ENCODE measurements at places on chromosomes 2 and 18. TPM values are rescaled to one million over a fixed set of nuclear protein-coding genes. Genes with fewer than 3 reads are reported as not detected.

GRCh38 chr2:46827274-46828134 is 88.1 kb downstream of the MCFD2 start:
- DNase-seq, result no peak

- no peak for DNase-seq
These were observed 210.5 kb downstream of the RNF144A start for GRCh38 chr2:7127687-7128086.

- DNase-seq, result peak; percentile 47
These were observed 158.4 kb downstream of the SETBP1 start for GRCh38 chr18:44838971-44839666.

DNA sequence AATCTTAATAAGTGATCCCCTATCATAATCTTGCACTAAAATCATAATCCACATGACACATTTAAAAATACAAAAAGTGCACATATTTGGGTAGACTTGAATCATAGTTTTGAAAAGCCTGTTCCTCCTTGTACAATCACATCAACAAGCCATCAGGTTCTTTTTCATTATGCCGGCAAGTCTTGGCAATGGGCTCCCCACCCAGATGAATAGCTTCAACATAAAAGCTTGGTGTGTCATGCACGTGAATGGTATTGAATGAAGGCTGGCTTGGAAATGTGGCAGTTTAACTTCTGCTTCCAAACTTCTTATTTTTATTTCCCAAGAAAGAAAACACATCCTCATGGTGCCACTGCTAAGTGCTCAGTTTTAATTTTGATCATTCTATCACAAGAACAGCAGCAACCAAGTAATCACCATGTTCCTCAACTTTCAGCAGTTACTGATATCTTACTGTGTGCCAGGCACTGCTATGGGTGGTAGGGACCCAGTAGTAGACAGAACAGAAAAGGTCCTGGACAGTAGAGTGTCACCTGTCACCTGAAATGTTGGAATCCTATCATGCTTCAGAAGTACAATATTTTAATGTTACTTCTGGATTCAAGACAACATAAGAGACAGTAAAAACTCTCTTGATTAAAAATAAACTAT is 89.9 kb downstream of the AP1S3 start:
- DNase-seq, result no peak

- no peak for DNase-seq
These were observed 16.2 kb upstream of the PDE11A start for GRCh38 chr2:178088774-178089270.

- no peak for DNase-seq
These were observed 21.2 kb downstream of the RNF138 start for GRCh38 chr18:32112826-32113225.

GRCh38 chr2:18479947-18480369 is 80.5 kb downstream of the RDH14 start:
- DNase-seq, result no peak

GRCh38 chr2:200713704-200714064 is 98.0 kb upstream of the BZW1 start:
- no peak for DNase-seq

The TPO gene
- 5,928 TPM for total RNA-seq

The NLRC4 gene
- total RNA-seq, result 0.33 TPM

The FER1L5 gene
- 0.13 TPM for total RNA-seq

The AAK1 gene
- total RNA-seq, result 117 TPM

The PLGLB2 gene
- total RNA-seq, result 3.3 TPM

All from thyroid gland (tissue), 4 donors.